ENCODE measurements at places on chromosomes 7 and 10. TPM values are rescaled to one million over a fixed set of nuclear protein-coding genes. Genes with fewer than 3 reads are reported as not detected.

Gene PPRC1
- total RNA-seq, result 13.4 TPM

Gene PIP
- 0.38 TPM for total RNA-seq

Gene AS3MT
- 7.5 TPM for total RNA-seq

Gene HABP2
- total RNA-seq, result 0.19 TPM

Gene PTPRN2
- total RNA-seq, result 1.7 TPM

Gene NUPR2
- total RNA-seq, result not detected

Gene RET
- total RNA-seq, result 0.58 TPM

Gene ADAP1
- 4.4 TPM for total RNA-seq

Gene HYCC1
- 123 TPM for total RNA-seq

Gene BLNK
- total RNA-seq, result not detected

Gene ZNF777
- 3.7 TPM for total RNA-seq

Gene MYH16
- not detected for total RNA-seq

Gene ITGA8
- total RNA-seq, result 84.6 TPM

Gene ZNF248
- total RNA-seq, result 4.6 TPM

Gene CALHM3
- total RNA-seq, result not detected

Gene OR2A25
- total RNA-seq, result not detected

Gene ANKRD22
- total RNA-seq, result not detected

All from regular cardiac myocyte (primary cell).